ENCODE measurements at places on chromosomes 12 and 14.

GRCh38 chr12:46554460-46554859, 181.9 kb upstream of the SLC38A2 start:
- no peak for DNase-seq

DNA sequence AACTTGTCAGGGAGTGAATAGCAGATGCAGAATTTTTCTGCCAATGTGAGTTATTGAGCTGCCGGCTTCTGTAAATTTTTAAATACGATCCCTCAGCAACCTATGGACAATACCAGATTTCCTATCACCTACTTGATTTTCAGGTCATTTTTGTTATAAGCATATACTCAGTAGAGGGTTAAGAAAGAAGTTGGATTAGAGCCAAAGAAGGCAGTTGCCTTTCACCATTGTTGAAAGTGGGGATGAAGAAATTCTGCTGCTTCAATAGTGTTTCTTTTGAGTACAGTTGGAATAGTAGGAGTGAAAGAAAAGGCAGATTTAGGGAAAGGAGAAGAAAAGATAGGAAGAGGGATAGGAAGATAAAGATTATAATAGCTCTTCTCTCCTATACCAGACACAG, 197.1 kb downstream of the ATP23 start:
- DNase-seq = no peak

GRCh38 chr12:27319848-27320247, 12.8 kb upstream of the BMAL2 start:
- DNase-seq = no peak

DNA sequence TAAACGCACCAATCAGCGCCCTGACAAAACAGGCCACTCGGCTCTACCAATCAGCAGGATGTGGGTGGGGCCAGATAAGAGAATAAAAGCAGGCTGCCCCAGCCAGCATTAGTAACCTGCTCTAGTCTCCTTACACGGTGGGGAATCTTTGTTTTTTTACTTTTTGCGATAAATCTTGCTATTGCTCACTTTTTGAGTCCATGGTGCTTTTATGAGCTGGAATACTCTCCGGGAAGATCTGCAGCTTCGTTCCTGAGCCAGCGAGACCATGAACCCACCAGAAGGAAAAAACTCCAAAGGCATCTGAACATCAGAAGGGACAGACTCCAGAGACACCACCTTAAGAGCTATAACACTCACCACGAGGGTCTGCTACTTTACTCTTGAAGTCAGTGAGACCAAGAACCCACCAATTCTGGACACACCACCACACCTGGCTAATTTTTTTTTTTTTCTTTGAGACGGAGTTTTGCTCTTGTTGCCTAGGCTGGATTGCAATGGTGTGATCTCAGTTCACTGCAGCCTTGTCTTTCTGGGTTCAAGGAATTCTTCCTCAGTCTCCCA, 6.9 kb upstream of the COPS7A start:
- DNase-seq = no peak

GRCh38 chr14:56199095-56199981, 81.1 kb downstream of the PELI2 start:
- no peak for DNase-seq

DNA sequence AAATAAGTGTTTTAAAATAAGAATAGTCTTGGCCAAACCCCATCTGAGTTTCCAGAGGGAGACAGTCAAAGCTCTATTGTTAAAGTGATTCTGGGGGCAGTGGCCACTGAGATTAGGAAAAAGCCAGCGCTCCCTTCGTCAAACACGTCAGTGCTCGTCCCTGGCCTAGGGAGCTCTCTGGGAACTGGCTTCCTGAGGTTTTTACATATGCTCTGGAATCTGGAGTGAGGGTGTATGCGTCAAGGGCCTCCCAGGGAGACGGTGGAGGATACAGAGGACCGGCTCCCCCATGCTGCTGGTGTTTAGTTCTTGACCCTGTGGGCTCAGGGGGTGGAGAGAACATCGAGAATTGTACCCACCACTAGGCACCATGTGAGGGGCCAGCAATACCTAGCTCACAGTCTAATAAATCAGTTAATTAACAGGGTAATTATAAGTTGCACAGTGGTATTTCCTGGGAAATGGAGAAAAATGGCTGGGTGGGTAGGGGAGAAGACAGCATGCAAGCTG, 87.0 kb downstream of the SLC25A47 start:
- no peak for DNase-seq

DNA sequence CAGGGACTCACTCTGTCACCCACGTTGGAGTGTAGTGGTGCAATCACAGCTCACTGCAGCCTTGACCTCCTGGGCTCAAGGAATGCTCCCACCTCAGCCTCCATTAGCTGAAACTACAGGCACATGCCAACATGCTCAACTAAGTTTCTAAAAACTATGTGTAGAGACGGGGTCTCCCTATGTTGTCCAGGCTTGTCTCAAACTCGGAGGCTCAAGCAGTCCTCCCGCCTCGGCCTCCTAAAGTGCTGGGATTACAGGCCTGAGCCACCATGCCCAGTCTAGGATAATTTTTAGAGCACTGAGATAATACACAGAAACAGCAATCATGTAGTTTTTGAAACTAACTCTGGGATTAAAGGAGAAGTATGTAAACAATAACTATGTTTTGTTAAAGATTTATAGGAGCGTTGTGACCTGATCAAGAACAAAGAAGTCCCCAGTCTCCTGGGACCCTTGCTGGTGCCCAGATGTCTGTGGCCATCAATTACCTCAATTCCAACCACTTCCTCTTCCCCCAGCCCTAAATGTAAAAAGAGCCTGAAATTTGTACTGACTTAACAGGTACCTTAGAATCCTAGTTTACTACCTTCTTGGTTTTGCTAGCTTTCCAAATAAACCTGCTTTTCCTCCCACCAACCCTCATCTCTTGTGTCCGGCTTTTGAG, 28.9 kb upstream of the EGLN3 start:
- DNase-seq = no peak

DNA sequence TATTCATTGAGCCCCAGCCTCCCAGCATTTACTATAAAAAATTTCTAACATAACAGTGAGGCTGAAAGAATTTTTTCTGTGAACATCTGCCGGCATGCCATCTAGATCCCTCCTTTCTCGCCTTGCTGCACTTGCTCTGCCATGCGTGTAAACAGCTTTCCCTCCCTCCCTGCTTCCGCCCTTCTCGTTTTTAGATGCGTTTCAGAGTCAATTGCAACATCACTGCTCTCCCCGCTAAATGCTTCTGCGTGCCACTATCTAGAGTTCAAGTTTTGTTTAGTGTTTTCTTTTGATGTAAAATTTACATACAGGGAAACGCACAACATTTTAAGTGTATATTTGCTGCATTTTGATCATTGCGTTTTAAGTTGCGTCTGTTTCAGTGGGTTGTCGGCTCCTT, 83.6 kb downstream of the CCDC92 start:
- no peak for DNase-seq

GRCh38 chr12:69714542-69714941, 15.4 kb upstream of the BEST3 start:
- no peak for DNase-seq

DNA sequence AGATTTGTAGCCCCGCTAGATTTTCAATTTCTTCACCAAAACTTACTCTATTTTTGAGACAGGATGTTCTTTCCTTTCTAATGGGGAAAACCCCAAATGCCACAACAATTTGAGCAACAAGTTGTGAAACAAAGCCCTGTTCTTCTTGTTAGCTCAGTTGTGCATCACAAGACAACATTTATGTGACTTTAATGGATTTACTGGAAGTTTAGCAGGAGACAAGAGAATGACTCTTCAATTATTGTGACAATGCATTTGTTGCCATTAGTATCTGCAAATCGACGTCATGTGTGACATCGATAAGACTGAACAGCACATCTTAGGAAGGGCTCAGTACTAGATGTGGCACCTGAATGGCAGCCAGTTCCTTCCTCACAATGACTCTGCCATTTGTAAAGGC, 1028.9 kb upstream of the TMEM132C start:
- no peak for DNase-seq

DNA sequence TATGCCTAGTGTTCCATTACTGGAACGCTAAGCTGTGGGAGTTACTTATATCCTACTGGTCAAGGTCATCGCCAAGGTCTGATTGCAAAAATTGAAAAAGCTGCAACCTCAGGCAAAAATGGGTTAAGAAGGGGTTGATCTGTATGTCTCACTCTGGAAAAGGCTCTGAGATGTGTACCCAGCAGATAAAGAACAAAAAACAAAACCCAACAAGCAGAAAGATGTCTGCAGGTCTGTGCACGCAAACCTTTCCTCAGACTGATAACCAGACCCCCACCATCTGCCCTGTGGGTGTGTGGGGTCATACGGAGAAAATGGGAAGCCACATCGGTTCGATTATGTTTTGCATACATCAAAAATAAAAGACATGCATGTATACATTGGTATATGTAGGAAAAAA, 56.4 kb downstream of the TESC start:
- no peak for DNase-seq

DNA sequence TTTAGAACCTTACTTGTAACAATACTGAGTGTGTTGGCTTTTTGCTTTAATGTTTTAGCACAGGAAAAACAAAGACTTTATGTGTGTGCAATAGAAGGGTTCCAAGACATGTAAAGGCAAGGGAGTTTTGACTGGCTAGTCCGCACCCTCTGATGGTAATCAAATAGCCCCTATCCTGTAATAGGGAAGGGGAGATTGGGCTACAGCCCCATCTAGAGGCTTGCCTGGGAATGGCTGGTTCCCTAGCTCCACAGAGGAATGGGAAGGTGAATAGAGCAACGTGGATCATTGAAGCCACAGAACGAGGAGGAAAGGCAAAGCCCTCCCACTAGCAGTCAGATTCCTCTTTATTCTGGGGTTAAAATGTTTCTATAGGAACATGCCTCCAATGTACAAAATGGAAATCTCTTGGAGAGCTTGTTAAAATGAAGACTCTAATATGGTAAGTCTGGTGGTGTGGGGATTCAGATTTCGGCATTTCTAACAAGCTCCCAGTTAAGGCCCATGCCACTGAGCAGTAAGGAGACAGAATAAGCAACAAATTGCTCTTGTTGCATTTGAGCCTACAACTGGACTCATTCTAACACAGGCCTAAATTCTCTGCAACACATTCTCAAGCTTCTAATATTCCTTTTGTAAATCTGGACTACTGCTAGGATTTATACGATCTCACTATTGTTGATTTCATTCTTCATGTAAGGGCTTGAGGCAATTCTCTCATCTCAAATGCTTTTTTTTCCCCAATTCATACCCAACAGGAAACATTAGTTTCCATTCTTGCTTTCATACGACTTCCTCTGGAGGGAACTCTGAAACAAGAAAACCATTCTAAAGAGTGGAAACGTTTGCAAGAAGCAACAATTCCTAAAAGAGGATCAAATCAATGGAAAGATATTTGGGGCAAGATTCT, 57.1 kb downstream of the NIN start:
- DNase-seq = no peak

DNA sequence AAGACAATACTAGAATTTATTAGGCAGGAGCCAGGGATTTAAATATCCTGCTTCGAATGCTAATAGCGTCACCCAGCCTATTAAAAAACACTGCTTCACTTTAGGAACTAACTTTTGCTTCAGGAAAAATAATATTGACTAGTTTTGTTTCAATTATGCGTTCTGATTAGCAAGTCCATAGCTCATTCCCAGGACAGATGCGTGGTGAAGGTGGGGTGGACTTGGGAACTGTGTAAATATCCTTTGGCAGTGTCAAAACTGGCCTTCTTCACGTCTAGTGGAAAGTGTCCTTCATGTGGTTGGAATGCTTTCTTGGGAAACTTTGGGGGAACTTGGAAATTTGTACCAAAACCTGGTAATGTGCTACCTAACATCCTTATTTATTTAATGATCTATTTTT, 474.8 kb upstream of the NOVA1 start:
- DNase-seq = no peak

DNA sequence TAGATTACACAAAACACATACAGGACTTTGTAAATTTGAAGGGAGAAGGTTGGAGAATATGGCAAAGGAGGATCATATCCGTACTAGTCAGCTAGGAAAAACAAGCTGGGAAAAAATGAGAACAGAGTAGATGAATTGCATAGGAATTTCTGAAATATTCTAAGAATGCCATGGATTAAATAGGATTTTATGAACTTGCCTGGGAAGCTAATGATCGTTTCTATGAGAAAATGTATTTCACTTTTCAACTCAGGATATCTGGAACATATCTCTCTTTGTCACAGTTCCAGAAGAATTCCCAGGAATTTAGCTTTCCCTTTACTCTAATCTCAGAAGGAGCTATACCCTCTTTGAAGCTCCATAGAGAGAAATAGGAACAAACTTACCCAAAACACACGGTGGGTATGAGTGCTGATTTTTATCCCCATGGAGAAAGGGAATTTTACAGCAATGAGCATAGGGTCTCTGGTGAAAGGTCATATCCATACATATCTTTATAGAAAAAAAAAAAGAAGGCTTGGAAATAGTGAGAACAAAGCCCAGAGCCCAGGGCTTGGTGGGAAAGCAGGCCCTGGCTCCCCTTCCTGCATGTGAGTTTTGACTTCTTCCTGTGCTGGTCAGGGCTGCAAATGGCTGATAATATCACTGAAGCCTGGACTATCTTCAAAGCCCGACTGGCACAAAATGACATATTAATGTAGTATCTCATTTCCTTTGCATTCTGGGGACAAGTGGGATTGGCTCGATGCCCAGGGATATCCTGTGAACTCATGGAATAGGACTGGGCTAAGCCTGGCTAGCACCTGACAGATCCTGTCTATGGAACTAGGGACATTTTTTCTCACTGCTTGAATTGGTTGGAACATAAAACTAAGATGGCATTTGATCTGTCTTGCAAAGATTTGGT, 136.3 kb downstream of the AEBP2 start:
- no peak for DNase-seq

DNA sequence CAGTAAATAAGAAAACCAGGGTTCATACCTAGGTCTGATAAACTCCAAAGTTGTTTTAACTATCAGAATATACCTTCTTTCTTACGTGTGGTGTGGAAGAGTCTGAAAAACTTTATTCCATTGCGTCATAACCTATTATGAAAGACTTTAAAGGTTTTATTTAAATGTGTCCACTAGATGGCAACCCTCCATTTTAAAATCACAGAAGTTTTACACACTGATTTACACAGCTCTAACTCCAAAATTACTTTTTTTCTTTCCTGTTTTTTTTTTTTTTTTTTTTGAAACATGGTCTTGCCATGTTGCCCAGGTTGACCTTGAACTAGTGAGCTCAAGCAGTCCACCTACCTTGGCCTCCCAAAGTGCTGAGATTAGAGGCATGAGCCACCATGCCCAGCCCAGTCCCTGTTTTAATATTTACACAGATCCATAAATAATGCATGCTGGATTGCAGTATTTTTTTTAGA, 17.3 kb upstream of the TMPRSS12 start:
- DNase-seq = no peak

DNA sequence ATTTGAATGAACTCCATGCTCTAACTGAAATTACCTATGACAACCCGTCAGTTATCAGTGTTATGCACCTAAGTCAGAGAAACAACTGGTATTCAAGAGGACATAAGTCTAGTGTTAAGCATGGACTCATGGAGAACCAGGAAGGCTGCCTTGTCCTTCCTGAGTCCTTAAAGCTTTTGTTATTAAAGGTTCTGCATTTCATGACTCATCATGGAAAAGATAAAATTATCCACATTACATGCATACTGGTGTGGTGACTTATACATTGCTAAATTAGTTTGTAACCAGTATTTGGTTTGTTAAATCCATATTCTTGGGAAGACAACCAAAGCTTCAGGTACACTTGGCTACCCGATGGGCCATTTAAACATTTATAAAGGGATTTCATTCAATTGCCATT, 6.5 kb upstream of the OR4E1 start:
- no peak for DNase-seq

Measured in Right ventricle myocardium inferior (tissue), 1 donor.